ENCODE measurements at places on chromosomes 6 and 20. TPM values are rescaled to one million over a fixed set of nuclear protein-coding genes. Genes with fewer than 3 reads are reported as not detected.

Gene TMEM14B
- 93.8 TPM for total RNA-seq

DNA sequence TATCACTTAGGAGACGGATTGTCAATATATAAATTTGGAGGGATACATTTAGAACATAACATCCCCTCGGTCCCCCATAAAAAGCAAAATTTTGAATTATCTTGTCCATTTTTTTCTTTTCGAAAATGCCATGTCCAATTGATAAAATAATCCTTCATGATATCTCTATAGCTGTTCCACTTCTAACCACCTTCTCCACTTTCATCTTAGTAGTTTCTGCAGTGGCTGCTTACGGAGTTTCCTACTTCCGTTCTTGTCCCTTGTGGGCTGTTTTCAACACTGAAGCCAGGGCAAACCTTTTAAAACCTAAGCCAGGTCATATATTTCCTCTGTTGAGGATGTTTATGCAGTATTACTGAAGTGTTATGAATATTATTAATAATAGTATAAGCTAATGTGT, 37.9 kb downstream of the KCNQ5 start:
- no peak for DNase-seq

- DNase-seq: no peak
These were observed 84.2 kb downstream of the TRERF1 start for GRCh38 chr6:42367353-42368011.

DNA sequence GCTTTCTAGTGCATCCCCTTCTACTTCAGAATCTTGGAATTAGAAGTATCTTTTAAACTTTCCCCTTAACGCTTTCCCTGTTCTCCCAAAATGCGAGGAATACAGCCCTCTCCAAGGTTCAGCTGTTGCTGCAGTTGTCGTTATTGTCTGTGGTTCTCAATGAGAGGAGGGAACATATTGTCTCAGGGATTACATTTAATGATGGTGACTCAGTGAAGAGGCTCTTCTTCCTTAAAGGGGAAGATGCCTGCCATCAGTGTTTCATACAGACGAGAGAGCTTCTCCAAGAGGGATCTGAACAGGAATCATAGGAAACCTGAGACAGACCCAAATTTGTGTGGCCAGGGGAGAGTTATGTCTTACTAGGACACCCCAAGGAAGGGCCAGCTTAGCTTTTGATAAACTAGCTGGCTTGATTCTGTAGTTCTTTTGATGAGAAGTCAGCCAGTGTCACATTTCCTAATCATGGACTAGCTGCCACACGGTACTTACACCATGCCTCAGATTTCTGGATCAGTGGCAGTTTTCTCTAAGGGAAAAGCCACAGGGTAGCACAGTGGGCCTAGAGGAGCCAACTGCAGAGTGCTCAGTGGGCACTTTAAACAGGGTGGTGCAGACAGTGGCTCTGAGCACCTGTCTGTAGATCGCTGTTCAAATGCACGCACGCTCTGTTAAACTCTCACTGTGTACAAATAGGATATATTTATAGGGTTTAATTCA, 59.7 kb upstream of the TMEM181 start:
- DNase-seq: peak; percentile 33

DNA sequence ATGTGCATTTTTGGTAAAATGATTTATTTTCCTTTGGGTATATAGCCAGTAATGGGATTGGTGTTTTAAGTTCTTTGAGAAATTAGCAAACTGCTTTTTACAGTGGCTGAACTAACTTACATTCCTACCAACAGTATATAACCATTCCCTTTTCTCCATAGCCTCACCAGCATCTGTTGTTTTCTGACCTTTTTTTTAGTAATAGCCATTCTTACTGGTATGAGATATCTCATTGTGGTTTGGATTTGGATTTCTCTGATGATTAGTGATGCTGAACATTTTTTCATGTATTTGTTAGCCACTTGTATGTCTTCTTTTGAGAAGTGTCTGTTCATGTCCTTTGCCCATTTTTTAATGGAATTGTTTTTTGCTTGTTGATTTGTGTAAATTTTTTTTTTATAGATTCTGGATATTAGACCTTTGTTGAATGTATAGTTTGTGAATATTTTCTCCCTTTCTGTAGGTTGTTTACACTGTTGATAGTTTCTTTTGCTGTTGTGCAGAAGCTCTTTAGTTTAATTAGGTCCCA, 42.3 kb downstream of the STK4 start:
- DNase-seq: no peak
